ENCODE measurements at places on chromosomes 13 and 19.

DNA sequence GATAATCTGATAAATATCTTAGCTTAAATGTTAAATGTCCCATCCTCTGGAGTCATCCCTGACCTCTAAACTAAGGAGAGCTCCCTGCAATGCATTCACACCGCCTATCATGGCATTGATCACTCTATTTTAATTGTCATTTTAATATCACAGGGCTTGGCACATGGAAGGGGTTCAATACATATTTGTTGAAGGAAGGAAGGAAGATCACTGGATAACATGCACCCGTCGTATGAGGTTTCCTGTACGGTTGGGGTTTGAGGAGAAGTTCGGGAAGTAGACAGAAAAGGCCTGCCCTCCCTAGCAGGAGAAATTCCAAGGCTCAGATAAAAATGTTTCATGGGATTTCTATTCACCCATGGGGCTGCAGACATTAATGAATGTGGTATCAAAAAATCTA is 102.0 kb downstream of the MBNL2 start:
- DNase-seq, result no peak

DNA sequence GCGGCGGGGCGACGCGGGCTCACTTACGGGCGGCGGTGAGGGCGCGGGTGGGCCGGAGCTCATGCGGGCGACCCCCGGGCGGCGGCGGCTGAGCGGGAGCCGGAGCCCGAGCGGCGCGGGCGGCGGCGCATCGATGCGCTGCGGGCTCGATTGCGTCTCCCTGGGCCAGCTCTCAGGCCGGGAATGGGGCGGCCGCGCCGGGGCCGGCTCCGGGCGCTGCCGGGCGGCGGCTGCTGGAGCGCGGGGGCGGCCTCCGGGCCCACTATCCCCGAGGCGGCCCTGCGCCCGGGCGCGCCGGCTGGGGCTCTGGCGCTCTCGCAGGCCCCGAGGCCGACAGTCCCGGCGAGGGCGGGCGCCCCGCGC is 1.4 kb upstream of the TSHZ3 start:
- no peak for DNase-seq

- DNase-seq, result no peak
Observed at GRCh38 chr13:107680115-107680514, 535.2 kb downstream of the LIG4 start.

DNA sequence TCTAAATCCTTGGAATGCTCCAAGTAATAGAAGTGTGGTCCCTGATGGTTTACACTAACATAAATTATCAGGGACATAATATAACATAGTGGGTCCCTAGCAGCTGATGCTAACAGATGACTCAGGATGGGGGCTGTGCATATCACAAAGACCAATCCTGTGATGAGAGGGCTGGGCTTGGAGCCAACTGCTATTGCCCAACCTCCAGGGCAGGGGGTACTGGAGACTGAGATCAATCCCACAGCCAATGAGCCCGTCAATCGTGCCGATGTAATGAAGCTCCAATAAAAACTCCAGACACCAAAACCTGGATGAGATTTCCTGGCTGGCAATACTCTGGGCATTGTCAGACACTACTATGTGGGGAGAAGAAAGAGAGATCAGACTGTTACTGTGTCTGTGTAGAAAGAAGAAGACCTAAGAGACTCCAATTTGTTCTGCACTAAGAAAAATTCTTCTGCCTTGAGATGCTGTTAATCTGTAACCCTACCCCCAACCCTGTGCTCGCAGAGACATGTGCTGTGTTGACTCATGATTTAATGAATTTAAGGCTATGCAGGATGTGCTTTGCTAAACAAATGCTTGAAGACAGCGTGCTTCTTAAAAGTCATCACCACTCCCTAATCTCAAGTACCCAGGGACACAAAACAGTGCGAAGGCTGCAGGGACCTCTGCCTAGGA is 33.4 kb downstream of the ABCC4 start:
- DNase-seq, result no peak

DNA sequence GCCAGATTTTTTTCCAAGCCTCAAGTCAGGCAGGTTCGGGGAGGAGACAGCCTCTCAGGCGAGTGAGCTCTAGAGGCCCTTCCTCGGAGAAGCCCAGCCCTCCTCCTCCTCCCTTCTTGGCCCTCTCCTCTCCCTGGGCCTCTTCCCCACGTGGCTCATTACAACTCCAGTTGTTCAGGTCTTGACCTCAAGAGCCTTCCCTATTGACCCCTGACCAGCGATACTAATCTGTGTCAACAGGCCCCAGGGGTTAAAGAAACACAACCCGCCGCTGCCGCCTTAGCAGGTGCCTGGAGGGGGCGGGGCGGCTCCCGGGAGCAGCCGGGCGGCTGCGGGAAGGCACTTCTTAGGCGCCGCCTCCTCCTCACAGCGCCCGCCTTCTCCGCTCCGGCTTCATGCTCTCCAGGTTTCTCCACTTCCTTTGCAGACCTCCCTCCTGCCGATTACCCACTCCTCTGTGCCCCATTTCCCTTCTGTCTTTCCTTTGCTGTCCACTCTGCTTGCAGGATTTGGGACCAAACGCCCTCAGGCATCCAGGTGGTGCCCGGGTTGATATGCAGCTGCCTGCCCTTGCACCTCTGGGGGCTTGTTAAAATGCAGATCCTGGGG is 51.0 kb downstream of the LYL1 start:
- DNase-seq, result no peak

- no peak for DNase-seq
Observed at GRCh38 chr13:110162866-110163658, 143.9 kb downstream of the COL4A1 start.

- no peak for DNase-seq
Observed at GRCh38 chr19:18763674-18764590, 27.2 kb downstream of the COMP start.

DNA sequence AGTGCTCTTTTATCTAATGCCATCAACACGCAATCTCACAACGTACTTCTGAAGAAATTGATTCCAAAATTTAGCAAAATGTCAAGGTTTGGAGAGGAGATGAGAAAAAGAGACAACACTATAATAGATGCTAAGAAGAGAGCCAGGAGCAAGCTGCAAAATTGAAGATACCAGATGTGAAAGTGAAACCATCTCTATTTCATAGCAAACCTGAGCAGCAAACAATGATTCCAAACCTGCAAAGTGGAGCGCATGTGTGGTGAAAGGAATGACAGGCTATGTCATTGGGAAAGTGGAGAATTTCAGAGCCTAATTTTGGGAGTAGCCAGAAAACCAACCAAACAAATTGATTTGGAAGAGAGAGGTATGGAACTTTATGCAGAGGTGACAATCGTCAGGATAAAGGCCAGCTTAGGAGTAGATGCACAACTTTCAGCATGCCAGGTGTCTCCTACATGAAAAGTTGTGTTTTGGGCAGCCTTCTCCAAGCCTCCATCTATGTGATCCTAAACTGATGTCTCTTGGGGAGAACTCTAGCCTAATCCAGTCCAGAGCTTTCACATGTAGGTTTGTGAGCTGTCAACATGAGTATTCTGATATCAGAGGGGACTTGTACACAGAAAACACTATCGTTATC is 158.4 kb upstream of the FNDC3A start:
- DNase-seq, result no peak

- DNase-seq, result no peak
Observed at GRCh38 chr19:49200238-49200862, 42.8 kb downstream of the TRPM4 start.

- DNase-seq, result no peak
Observed at GRCh38 chr13:60143775-60144174, 20.0 kb downstream of the DIAPH3 start.

- no peak for DNase-seq
Observed at GRCh38 chr13:102687520-102687919, 7.3 kb downstream of the METTL21C start.

GRCh38 chr19:40163541-40164129 is 27.6 kb upstream of the MAP3K10 start:
- DNase-seq, result no peak

DNA sequence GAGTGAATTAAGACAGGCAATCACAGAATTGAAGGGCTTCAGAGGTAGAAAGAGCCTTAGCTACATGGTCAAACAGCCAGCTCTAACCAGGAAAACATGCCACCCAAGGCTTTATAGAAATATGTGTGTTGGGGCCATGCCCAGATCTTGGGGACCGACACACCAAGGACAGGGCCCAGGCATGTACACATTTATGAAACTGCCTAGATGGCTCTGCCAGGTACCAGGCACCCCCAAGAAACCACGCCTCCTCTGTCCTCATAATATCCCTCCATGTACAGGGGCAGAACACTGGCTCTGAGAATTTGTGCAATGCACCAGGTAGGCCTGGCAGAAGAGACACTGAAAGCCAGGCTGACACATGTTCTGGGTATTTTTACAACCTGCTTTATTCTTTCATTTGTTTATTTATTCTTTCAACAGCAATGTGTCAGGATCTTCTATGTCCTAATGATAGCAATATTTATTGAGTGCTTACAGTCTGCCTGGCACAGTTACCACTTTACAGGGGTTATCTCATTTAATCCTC is 137.9 kb upstream of the LSM14A start:
- no peak for DNase-seq

GRCh38 chr13:44605275-44605674 is 29.1 kb upstream of the TSC22D1 start:
- DNase-seq, result no peak

DNA sequence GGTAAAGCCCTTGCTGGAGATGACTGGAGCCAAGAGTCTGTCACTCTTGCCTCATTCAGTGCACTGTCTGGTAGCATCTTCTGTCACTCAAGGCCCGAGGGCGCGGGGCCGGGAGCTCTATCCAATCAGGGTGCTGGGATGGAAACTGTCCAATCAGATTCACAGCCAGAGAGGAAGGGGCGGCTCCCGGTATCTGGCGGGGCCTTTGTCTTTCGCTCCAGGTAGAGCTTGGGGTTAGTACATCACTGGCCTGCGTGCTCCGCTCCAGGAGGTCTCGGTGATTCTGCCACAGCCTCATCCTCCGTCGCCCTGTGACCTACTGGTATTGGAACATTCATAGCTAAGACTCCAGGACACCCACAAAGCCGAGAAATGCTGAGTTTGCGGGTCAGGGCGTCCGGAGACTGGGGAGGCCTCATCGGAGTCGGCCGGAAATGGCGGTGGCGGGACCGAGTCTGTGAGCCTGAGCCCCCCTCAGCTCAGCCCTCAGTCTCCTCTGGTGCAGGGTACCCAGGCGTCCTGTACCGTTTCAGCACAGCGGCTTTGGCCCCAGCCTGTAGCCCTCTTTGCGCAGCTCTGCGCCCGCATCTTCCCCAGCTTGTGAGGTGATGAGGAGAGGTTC is 20.6 kb upstream of the ZNF430 start:
- DNase-seq, result peak; percentile 77

- DNase-seq, result no peak
Observed at GRCh38 chr13:66216728-66217127, 1013.4 kb downstream of the PCDH9 start.

DNA sequence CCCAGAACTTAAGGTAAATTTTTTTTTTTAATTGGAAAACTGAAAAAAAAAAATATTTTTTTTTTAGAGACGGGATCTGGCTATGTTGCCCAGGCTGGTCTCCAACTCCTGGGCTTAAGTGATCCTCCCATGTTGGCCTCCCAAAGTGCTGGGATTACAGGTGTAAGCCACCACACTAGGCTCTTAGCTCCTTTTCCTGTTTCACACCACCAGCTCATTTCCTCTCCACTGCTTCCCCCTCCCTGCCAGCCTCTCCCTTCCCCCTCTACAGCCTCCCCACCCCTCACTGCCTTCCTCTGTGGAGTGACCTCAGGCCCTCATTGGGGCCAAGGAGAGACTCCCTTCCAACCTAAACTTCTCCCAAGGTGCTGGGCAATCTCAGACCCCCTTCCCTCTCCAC is 4.2 kb upstream of the GIPR start:
- DNase-seq, result no peak

DNA sequence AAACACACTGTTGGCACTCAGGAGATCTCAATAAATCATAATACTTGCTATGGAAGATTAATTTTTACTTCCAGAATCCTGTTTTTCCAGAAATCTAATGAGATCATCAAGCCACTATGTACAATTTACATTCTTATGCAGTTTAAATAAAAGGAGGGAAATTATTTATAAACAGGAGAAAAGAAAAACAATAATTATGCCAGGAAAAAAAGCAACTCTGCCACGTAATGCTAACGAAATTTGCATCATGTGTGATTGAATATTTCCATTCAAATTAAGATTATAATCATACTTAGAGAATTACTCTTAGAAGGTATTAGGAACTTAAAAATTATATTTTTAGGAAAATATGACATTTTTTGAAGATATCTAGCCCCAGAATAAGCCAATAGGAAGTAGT is 13.0 kb downstream of the FAM124A start:
- no peak for DNase-seq

Data from activated T-cell treated with anti-CD3 and anti-CD28 coated beads for 4 hours (primary cell).